ENCODE measurements at places on chromosomes 13 and 19.
A peak's percentile ranks its signal among the peaks of the same experiment; 100 is the strongest.

GRCh38 chr13:111179908-111180760, 65.0 kb downstream of the ARHGEF7 start:
- no peaks in the 10 kb centered on the region for H3K27me3 ChIP-seq
- peaks cover 27% of the 10 kb centered on the region for H3K4me1 ChIP-seq
- H3K27ac ChIP-seq = no peak overlapping the region
- no peak overlapping the region for H3K4me3 ChIP-seq
- no peaks in the 10 kb centered on the region for H3K36me3 ChIP-seq
- DNase-seq = no peak

GRCh38 chr13:52743988-52744387, 4.4 kb upstream of the CNMD start:
- peaks cover 5% of the 10 kb centered on the region for H3K4me1 ChIP-seq
- H3K4me3 ChIP-seq = no peak overlapping the region
- H3K36me3 ChIP-seq = no peaks in the 10 kb centered on the region
- DNase-seq = no peak
- H3K27me3 ChIP-seq = peaks cover 10% of the 10 kb centered on the region

- peak; percentile 80 for DNase-seq
- H3K4me1 ChIP-seq = peaks cover 21% of the 10 kb centered on the region
- H3K27ac ChIP-seq = peak overlapping the region; percentile 93
- H3K36me3 ChIP-seq = no peaks in the 10 kb centered on the region
Measured at GRCh38 chr13:20118268-20119140, 42.3 kb downstream of the GJA3 start.

DNA sequence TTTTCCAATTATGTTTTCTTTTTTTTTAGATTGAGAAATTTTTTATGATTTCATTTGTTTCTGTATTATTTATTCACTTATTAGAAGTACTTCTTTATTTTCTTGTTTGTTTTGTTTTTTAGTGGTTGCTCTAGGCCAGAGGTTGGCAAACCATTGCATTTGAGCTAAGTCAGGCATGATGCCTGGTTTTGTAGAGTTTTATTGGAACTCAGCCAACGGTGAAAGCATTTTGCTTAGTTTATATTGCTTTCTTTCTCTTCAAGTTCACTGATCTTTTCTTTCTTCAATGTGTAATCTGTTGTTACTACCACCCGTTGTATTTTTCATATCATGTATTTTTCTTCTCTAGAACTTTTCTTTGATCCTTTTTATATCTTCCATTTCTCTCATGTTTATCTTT, 19.7 kb downstream of the ZNF567 start:
- H3K4me3 ChIP-seq = no peak overlapping the region
- no peaks in the 10 kb centered on the region for H3K27me3 ChIP-seq
- no peak overlapping the region for H3K27ac ChIP-seq
- no peaks in the 10 kb centered on the region for H3K4me1 ChIP-seq

GRCh38 chr13:34826432-34826831, 115.6 kb upstream of the NBEA start:
- no peak for DNase-seq
- H3K27me3 ChIP-seq = no peaks in the 10 kb centered on the region
- no peak overlapping the region for H3K27ac ChIP-seq
- no peaks in the 10 kb centered on the region for H3K36me3 ChIP-seq
- no peaks in the 10 kb centered on the region for H3K4me1 ChIP-seq
- H3K4me3 ChIP-seq = no peak overlapping the region

DNA sequence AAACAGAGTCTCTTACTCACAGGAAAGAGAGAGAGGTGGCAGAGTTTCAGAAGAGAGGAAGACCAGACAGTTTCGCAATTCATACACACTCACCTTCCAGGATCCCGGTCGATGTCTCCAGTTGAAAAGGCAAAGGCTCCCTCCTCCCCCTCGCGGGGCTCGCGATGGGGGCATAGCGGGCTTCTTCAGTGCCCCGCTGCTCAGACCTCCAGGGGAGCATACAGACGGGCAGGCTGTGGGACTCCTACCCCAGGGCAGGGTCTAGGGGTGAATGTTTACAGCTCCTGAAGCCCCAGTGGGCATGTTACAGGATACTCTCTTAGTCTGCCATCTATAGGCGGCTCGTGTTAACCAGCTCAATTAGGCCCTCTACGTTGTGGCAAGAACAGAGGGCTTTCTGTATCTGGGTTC, 139.2 kb downstream of the SLITRK5 start:
- H3K27me3 ChIP-seq = peaks cover 3% of the 10 kb centered on the region
- H3K4me1 ChIP-seq = no peaks in the 10 kb centered on the region
- peak; percentile 4 for DNase-seq
- H3K36me3 ChIP-seq = no peaks in the 10 kb centered on the region
- no peak overlapping the region for H3K27ac ChIP-seq
- no peak overlapping the region for H3K4me3 ChIP-seq

DNA sequence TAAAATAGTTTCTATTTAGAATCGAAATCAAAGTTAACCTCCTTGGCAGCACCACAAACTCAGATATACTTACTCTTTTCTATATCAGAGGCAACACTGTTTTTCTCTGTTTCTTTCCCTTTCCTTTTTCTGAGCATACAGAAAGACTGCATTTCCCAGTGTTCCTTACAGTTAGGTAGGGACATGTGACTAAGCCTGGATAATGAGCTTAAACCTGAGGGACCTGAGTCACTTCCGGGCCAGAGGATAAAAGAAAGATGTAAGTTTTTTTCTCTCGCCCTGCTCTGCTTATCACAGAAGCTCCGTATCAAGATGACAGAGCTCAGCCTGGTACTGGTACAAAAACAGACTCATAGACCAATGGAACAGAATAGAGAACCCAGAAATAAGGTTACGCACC, 531.9 kb downstream of the KLF12 start:
- no peaks in the 10 kb centered on the region for H3K27me3 ChIP-seq
- no peaks in the 10 kb centered on the region for H3K36me3 ChIP-seq
- no peak for DNase-seq
- H3K4me1 ChIP-seq = no peaks in the 10 kb centered on the region
- no peak overlapping the region for H3K4me3 ChIP-seq

DNA sequence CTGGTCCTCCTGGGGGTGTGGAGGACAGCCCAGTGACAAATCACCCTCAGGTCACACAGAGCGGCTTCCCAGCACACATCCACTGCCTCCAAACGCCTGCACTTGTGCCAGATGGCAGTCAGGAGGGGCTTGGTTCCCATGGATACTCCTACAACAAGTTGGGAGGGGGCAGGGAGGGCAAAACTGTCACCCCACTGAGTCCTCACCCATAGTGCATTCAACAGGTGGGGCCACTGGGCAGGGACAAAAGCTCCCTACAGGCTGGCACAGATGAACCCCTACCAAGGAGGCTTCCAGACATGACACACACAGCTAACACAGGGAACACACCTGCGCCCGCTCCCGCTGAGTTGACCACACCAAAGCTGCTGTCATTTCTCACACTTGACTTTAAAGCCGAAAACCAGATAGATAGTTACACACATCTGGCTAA, 120.5 kb downstream of the STK24 start:
- peak; percentile 44 for DNase-seq
- H3K27ac ChIP-seq = no peak overlapping the region
- no peak overlapping the region for H3K4me3 ChIP-seq
- no peaks in the 10 kb centered on the region for H3K27me3 ChIP-seq
- H3K4me1 ChIP-seq = peaks cover 10% of the 10 kb centered on the region

GRCh38 chr13:42876270-42876714, 94.9 kb downstream of the FAM216B start:
- H3K4me3 ChIP-seq = no peak overlapping the region
- H3K36me3 ChIP-seq = no peaks in the 10 kb centered on the region
- DNase-seq = no peak
- H3K27me3 ChIP-seq = no peaks in the 10 kb centered on the region
- no peak overlapping the region for H3K27ac ChIP-seq

DNA sequence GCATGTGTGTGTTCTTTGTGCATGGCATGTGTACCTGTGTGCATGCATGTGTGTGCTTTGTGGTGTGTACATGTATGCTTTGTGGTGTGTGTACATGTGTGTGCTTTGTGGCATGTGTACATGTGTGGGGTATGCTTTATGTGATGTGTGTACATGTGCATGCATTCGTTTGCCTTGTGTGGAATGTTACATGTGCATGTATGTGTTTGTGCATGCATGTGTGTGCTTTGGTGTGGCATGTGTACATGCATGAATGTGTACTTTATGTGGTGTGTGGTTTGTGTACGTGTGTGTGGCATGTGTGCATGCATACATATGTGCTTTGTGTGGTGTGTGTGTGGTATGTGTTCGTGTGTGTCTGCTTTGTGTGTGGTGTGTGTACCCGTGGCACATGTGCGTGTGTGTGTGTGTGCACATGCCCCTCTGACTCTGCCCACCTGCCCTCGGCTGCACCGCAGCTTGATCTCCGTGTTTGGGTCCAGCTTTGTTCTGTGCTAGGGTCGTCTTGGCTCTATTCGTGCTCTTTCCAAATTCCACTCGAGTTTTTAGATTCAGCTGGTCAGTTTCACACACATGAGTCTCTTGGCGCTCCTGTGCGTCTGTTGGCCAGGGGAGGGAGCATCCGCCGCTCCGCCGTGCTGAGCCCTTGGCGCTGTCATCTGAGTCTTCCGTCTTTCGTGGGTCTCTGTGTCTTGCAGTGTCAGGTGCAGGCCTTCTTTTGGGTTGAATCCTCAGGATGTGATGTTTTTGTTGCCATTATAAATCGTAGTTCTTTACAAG, 46.5 kb upstream of the TFDP1 start:
- H3K36me3 ChIP-seq = no peaks in the 10 kb centered on the region
- no peak overlapping the region for H3K4me3 ChIP-seq
- H3K4me1 ChIP-seq = no peaks in the 10 kb centered on the region
- H3K27me3 ChIP-seq = no peaks in the 10 kb centered on the region
- DNase-seq = no peak

GRCh38 chr13:101982903-101983302, 418.9 kb downstream of the FGF14 start:
- H3K27me3 ChIP-seq = no peaks in the 10 kb centered on the region
- no peak overlapping the region for H3K4me3 ChIP-seq
- H3K27ac ChIP-seq = no peak overlapping the region
- no peak for DNase-seq
- no peaks in the 10 kb centered on the region for H3K4me1 ChIP-seq
- H3K36me3 ChIP-seq = no peaks in the 10 kb centered on the region

DNA sequence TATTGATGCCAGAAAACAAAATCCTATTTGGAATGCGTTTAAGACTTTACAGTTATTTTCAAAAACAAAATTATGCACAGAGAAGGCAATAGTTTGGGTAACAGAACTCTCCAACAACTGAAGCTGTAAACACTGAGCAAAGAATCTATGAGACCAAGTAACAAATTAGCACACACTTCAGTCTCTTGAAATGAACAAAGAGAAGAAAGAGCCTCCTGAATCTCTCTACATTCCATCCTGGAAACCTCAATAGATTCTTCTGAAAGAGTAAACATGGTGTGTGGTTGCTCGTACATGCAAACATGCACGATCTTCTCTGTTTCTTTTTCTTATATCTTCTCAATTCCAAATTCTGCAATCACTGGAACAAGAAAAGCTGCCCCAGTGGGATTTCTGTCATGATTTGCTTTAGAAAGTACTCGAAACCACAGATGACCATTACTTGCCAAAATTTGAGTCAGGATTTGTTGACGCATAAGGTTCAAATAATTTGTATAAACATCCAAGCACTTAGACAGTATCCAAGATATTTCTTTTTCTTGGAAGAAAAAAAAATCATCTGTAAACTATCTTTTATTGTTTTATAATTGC, 137.9 kb upstream of the DACH1 start:
- H3K4me1 ChIP-seq = no peaks in the 10 kb centered on the region
- DNase-seq = no peak
- H3K36me3 ChIP-seq = no peaks in the 10 kb centered on the region

- no peaks in the 10 kb centered on the region for H3K4me1 ChIP-seq
- no peaks in the 10 kb centered on the region for H3K36me3 ChIP-seq
- DNase-seq = no peak
Measured at GRCh38 chr13:79457390-79457789, 23.6 kb upstream of the NDFIP2 start.

- H3K27me3 ChIP-seq = no peaks in the 10 kb centered on the region
- DNase-seq = no peak
- H3K36me3 ChIP-seq = no peaks in the 10 kb centered on the region
- no peak overlapping the region for H3K4me3 ChIP-seq
Measured at GRCh38 chr19:43644181-43644580, 4.5 kb upstream of the CADM4 start.

GRCh38 chr13:50654331-50654730, 189.2 kb downstream of the DLEU7 start:
- H3K27ac ChIP-seq = no peak overlapping the region
- H3K27me3 ChIP-seq = no peaks in the 10 kb centered on the region
- H3K4me3 ChIP-seq = no peak overlapping the region

DNA sequence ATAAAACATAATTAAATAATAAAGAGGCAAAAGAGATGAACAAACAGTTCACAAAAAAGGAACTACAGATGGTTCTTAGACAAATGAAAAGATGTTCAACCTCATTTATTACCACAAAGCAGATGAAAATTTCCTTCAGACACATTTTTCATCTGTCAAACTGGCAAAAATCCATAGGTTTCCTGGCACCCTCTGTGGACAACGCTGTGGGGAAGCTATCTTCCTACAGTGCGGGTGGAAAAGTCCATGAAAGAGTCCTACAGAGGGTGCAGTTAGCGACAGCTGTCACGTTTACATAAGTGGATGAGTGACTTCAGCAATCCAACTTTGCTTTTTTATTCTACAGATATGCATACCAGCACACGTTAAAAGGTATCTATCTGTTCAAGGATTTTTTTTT, 30.3 kb upstream of the PDCD5 start:
- H3K4me1 ChIP-seq = no peaks in the 10 kb centered on the region
- no peak overlapping the region for H3K4me3 ChIP-seq
- H3K36me3 ChIP-seq = no peaks in the 10 kb centered on the region
- H3K27ac ChIP-seq = no peak overlapping the region
- no peaks in the 10 kb centered on the region for H3K27me3 ChIP-seq
- no peak for DNase-seq

DNA sequence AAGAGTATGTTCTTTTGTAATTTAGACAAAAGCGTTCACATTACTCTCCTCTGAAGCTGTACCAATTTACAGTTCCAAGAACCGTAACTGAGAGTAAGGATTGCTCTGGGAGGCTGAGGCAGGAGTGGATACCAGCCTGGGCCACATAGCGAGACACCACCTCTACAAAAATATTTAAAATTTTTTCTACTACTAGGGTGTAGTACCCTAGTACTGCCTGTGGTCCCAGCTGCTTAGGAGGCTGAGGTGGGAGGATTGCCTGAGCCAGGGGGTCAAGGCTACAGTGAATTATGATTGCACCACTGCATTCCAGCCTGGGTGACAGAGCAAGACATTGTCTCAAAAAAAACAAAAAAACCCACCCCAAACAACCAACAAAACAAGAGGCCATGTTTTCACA, 12.1 kb upstream of the CYP2A6 start:
- no peaks in the 10 kb centered on the region for H3K36me3 ChIP-seq
- no peaks in the 10 kb centered on the region for H3K27me3 ChIP-seq
- DNase-seq = no peak
- H3K27ac ChIP-seq = no peak overlapping the region
